ENCODE measurements at places on chromosomes 13 and 19.

DNA sequence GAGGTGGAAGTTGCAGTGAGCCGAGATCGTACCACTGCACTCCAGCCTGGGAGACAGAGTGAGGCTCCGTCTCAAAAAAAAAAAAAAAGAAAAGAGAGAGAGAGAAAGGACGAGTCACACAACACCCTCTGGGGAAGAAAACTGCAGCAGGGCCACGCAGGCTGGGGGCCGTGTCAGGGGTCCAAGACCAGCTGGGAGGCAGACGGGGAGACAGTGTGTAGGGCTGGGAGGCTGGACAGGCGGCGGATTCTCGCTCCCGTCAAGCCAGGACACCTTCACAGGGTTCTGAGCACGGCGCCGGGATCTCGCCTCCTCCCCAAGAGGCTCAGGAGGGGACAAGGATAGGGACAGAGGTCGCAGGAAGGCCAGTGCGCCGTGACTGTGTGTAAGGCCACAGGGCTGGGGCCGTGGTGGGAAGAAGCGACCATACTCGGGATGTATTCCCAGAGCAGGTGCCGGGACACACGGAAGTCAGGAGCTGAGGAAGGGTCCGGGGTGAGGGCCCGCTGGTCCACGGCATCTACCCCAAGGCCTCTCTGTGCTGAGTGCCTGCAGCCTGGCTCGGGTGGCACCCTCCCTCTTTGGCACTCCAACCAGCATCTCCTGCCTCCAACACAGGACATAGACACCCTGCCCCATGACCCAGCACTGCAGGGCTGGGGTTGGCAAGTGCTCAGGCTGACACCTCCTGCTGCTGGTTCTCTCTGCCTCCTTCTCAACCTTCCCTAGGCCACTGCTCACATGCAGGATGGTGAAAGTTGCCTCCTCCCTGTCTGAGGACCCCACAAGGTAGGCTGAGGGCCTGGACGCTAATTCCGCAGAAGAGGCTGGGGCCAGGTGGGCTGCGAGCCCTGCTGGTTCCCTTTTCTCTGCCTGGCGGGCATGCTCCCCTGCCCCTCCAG is 21.2 kb downstream of the ZNF787 start:
- DNase-seq: no peak

- DNase-seq: no peak
Observed at GRCh38 chr13:113566227-113566561, 18.4 kb upstream of the TFDP1 start.

GRCh38 chr13:74306496-74306895 is 172.3 kb upstream of the KLF12 start:
- peak; percentile 65 for DNase-seq

DNA sequence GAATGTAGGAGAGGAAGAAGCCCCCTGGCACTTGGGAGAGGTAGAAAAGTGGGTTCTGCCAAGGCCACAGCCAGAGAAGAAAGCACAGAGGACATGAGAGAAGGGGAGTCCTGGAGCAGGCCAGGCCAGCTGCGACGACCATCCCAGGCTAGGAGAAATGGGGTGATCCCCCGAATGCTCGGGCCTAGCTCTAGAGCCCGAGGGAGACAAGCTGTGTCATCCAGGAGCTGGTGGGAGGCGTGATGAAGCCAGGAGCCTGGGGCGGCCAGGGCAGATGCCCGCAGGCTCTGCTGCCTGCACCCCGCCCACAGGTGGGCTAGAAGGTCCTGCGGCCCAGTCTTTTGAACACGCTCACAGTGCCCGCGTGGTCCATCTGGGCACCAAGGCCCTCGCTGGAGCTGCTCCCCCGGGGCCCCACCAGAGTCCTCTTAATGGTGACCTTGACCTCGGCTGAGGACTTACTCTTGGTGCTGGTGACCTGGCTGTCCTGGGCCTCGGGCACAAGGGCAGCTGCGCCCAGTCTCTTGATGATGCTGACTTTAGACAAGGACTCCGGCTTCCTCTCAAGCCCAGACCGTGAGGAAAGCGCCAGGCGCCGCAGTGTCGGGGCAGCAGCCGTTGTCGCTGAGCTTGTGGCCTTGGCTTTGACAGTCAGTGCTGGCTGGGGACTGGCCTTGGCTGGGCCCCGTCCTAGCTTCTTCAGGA is 26.5 kb downstream of the C19orf47 start:
- DNase-seq: no peak

- DNase-seq: no peak
Observed at GRCh38 chr19:291561-292280, 518 bp upstream of the PLPP2 start.

DNA sequence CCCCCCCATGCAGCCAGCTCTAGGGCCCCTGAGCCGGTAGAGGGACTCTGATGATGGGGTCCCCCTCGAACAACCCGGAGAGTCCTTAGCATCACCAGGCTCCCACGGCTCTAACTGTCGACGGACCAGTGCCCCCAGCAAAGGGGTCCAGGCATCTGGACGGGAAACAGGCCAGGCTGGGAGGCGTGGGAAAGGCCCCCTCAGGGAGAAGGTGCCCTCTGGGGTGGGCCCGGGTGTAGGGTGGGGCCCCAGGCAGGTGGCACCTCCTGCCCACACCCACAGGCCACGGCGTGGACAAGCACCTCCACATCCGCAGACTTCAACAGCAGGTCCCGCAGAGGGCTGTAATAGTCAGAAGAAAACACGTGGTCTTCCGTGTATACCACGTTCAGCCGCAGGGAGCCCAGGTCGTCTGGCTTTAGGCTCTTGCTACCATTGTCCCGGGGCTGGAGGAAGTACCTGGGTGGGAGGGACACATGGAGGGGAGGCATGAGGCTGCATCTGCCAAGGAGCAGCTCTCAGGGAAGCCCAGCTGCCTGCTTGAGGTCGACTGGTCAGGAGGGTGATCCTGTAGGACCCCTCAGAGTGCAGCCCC is 44.7 kb upstream of the C13orf46 start:
- no peak for DNase-seq

DNA sequence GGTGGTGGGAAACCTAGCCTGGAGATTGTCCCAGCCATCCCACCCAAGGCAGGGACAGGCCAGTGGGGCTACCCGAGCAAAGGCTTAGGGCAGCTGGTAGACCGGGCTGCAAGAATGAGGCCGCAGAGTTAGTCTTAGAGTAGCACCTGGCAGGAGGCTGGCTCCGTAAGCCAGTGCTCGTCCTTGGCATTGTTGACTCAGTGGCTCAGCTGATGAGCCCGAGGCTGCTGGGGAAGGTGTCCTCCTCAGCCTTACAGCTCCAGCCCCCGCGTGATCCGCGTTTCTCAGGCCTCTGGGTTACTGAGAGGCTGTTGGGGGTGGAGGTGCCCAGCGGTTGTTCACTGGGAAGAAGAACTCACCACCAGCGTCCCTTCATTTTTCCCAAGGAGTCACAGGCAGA is 24.7 kb downstream of the PPP1R37 start:
- DNase-seq: no peak

- DNase-seq: no peak
Observed at GRCh38 chr13:41407380-41407779, 50.0 kb upstream of the RGCC start.

DNA sequence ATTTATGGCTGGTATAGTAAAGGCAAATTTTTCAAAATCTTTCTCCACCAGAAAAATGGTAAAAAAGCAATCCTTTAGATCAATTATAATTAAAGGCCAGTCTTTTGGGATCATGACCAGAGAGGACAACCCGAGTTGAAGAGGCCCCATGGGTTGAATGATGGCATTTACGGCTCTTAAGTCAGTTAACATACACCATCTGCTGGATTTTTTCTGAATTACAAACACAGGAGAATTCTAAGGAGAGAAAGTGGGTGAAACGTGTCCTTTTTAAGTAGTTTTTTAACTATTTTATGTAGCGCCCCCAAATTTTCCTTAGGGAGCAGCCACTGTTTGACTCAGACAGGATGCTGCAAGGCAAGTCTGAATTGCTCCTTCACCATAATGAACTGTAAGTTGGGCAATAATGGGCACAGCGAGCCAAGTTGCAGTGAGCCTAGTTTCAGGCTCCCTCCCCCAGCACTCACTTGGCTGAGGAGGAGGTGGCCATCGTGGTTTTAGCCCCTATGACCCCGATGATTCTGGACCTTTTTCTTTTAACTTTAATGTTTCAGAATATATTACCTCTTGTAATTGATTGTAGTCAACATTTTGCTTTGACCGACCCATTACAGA is 13.6 kb upstream of the ZNF611 start:
- DNase-seq: peak; percentile 71

GRCh38 chr13:91247768-91248167 is 99.7 kb upstream of the MIR17HG start:
- peak; percentile 63 for DNase-seq

DNA sequence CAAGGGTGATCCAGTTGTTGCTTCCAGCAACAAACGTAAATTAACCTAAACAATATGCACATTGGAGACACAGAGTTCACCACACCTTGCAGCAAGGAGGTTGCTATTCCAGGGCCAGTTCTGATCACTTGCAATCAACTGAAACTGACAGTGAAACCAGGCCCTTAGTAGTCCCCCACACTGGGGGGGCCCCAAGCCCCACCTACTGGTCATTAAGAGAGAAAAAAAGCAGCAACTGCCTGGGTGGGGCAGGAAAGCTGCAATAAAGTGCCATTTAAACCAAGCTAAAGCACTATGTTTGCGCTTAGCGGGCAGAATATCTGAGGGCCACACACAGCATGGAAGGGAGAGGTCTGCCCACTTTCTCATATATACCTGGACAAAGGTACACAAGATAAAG is 51.5 kb downstream of the ATP7B start:
- no peak for DNase-seq

- DNase-seq: no peak
Observed at GRCh38 chr19:49927526-49928264, 1.3 kb upstream of the ATF5 start.

GRCh38 chr13:97067017-97067895 is 73.0 kb upstream of the OXGR1 start:
- peak; percentile 4 for DNase-seq

DNA sequence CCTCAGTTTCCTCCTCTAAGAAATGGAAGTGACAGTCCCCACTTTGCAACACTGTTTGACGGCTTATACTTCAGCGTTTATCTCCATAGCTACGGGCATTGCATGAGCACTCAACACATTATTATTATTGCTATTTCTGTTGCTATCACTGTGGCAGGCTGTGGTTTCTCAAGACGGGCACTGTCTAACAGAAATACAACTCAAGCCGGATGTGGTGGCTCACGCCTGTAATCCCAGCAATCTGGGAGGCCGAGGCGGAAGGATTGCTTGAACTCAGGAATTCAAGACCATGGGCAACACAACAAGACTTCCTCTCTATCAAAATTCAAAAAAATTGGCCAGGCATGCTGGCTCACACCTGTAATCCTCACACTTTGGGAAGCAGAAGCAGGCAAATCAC is 4.9 kb upstream of the ZSWIM4 start:
- DNase-seq: no peak

DNA sequence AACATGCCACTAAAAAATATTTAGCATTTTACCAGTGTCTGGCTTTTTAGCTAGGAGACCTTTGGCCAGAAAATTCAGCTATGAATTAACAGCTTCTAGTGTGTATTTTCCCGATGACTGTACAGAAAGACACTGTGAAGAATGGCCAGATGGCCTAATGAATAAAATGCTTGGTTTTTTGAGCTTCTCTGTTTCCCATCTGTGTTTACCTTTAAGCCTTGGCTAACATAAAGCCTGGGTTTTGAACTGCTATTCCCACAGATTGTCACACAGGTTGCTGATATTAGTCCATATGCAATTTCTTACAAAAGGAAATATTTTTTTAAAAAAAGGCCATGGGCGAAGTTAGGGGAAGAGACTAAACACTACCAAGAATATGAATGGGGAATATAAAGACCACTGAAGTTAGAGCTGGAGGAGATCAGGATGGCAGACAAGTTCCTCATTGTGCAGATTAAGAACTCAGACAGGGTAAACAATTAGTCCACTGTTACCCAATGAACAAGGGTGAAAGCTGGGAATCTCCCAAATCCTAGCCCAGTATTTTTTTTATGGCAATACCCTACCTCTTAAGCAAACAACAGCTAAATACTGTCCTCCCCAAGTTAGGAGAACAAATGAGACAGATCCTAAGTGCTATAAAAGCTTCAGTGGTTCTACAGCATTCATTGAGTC is 95.1 kb downstream of the DCT start:
- no peak for DNase-seq

DNA sequence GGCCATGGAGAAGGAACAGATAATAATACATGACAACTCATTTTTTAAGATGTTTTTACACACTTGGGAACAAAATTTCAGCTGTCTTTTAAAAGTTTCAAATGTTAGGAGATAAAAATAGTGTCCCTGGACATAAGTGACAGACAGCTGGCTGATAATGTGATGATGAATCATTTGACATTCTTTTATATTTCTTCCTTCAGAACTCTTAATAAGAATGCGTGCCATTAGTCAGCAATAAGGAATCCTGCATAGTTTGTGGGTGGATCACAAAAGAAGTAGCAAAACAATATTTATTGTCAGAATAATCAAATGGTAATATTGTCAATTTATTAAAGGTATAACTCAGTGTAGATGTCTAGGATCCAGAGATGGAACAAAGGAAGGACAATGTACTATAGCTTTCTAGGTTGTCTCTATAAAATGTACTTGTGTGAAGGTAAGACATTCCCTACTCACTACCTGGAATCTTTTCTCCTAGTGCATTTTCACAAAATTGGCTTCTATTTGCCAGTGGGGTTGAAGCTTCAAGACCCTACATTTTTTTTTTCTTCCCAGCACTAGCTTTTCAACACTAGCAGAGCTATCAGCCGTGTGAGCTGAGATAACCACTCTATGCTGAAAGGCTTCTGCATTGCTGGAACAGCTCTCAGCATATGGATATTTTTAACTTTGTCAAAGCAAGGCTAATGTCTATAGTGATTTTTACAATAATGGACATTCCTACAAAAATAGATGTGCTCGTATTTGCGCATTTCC is 175.6 kb upstream of the SLITRK6 start:
- no peak for DNase-seq

- DNase-seq: no peak
Observed at GRCh38 chr19:4916292-4917082, 7.2 kb downstream of the UHRF1 start.

- no peak for DNase-seq
Observed at GRCh38 chr13:41955605-41956004, 5.3 kb downstream of the VWA8 start.

DNA sequence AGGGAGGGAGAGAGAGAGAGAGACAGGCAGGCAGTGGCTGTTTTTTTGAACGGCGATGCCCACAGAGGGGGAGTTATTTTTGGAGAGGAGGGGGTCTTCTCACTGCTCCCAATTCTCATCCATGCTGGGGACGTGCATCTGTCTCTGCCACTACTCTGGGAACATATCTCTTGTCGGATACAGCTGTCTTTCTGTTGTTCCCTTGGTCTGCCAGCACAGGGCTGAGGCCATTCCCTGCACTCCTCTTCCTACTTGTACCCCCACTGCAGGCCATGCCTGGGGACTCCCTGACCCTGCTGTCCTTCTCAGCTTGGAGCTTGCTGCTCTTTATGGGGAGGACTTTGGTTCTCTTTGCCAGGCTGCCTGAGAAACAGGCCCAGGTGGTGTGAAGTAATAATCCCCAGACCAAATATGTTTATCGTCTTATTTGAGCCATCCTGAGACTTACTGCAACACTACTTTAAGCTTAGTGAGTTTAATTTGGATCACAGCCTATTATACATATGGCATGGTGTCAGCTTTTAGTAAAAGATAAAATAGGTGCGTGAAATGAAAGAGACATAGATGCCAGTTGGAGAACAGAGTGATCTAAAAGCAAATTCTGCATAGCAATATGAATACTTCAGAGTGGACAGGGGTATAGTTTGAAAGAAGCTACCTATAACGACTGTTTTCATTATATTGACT is 19.1 kb downstream of the LRCH1 start:
- DNase-seq: no peak
